Stimulated activated CD4-positive, alpha-beta T cell treated with anti-CD3 and anti-CD28 coated beads, Interleukin-2, amount 100 ng/mL, for 24 hours (primary cell): ENCODE measurements at places on chromosomes 2 and 18.

- no peak for DNase-seq
Measured at GRCh38 chr18:24799720-24800119, 339.3 kb downstream of the HRH4 start.

DNA sequence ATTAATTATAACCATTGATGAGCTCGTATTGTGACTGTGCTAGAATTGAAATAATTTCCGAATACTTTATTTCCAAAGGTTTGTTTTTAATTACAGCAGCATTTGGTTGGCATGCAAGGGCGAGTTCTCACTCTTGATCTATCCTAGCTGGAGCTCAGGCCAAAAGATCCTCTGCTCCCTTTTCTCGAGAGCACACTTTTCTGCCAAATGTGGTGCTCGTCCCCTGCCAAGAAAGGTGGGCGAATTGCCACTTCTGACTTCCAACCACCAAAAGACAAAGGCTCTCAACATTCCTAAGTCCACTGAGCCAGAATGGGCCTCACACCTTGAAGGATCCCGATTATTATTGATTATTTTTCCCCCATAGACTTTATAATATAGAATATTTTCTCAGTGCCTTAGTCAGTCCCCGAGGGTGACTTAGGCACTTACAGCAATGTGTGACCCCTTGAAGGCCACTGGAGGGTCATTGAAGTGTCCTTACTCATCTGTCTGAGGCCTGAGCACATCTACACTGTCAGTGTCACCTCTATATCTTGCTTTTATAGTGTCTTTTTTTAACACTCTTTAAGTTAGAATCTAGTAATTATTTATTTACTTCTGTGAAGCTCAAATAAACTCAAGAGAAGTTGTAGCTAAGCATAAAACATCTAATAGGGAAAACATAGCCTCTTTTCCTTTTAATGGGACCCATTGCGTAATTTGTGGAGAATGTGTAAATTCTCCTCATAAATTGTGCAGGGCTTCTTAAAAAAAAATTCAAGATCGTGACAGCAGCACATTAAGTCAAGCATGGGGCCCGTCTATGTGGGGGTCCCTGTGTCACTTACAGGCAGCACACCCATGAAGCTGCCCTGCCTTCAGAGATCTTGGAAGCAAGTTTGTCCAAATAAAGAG, 98.3 kb downstream of the MEIS1 start:
- no peak for DNase-seq

GRCh38 chr18:58552057-58552461, 76.8 kb downstream of the ALPK2 start:
- DNase-seq = no peak

GRCh38 chr2:19488009-19488691, 129.7 kb upstream of the OSR1 start:
- no peak for DNase-seq
